ENCODE measurements at places on chromosomes 12 and 14.

DNA sequence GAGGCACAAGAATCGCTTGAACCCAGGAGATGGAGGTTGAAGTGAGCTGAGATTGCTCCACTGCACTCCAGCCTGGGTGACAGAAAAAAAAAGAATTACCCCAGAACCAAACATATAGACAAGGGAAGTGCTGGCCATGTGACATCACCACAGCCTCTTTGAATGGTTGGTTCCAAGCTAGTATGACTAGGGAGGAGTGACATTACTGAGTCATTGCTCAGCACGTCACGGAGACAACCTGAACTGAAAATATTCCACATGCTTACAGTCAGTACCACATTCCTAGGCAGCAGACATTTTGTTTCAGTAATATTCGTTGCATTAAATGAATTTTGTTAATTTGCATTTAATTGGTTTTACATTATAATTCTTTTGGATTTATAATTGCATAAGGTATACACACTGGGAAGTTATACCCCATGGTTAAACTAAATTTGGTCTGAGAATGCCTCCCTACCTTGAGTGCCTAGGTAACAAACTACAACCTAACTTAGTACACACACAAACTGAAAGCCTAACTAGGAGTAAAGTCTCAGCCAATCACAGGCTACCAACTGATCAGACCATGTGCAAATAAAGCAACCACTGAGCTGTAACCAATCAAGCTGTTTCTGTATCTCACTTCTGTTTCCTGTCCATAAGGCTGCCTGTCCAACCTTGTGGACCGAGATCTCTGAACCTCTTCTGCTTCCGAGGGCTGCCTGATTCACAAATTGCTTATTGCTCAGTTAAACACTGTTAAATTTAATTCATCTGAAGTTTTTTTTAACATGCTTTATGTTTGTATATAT lies 164.4 kb downstream of the CAND1 start:
- DNase-seq = peak; percentile 57

DNA sequence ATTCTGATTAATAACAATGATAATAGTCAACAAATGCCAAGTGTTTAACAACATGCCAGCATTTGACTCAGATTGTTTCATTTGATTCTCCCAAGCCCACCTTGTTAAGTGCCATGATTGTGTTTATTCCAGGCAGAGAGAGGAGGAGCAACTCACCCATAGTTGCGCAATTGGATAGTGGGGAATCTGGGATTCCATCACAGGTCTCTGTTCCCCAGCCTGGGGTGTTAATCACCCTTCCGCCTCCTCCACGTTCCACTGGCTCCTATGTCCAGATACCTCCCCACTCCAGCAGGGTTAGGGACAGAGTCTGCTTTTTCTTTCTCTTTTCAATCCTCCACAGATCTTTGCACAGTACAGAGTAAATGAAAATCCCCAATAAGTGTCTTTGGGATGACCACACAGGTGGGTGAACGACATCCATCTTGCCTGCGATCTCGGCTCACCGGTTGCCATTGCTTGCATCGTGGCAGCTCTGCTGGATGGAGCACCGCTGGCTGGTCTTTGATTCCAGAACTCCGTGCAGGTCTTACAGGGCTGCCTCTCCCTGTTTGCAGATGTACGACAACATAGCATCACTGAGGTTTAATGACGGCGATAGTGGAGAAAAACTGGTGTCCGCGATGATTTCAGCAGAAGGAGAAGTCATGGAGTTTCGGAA lies 78.8 kb downstream of the DNAH10 start:
- no peak for DNase-seq

- no peak for DNase-seq
Measured at GRCh38 chr12:65022960-65023359, 98.1 kb downstream of the WIF1 start.

DNA sequence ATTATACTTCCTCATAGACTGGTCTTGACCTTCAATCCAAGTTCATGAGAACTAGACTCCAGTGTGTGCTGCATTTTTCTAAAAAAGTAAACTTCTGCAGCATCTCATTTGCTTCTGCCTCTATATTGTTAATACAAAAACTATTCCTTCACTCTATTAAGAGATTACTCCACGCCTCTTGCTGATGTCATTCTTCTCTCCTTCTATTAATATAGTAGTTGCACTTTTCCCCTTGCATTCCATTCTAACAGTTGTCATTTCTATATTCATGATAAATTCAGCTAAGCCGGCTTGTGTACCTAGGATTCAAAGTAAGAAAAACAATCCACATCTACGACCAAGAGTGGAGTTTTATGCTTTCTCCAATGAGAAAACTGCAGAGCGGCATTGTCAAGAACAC lies 480.4 kb upstream of the NOVA1 start:
- no peak for DNase-seq

- no peak for DNase-seq
Measured at GRCh38 chr12:68630598-68630997, 19.9 kb downstream of the RAP1B start.

DNA sequence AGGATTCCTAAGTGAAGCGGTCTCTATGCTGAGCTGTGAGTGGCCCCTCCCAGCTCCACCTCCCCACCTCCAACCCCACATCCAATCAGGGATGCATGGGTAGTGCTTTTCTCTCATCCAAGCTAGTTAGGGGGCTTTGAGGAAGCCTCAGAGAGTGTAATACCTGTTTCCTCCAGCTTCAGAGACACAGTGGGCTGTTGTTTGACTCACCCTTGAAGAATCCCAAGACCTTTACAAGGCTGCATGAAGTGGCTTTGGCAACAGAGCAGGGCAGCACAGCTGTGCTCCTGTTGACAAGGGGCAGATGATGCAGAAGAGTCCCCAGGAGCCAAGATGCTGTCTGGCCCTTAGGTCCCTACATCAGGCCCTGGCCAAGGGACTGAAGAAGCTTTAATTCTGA lies 27.1 kb upstream of the CLMN start:
- no peak for DNase-seq

DNA sequence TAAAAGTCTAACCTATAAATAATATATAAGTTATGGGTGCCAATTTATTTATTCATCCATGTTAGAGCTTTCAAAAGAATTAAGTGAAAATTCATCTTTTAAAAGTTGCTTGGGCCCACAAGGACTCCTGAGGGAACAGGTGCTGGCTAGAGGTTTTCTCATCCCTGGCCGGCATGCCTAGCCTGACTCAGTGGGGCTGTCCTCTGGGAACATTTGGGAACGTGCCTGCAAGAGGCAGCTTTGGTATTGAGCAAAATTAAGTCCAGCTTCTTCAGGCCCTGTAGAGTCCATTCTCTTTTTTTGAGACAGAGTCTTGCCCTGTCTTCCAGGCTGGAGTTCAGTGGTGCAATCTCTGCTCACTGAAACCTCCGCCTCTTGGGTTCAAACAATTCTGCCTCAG lies 44.7 kb downstream of the SPTB start:
- no peak for DNase-seq

GRCh38 chr12:65761301-65761700 lies 63.0 kb upstream of the HMGA2 start:
- DNase-seq = no peak

DNA sequence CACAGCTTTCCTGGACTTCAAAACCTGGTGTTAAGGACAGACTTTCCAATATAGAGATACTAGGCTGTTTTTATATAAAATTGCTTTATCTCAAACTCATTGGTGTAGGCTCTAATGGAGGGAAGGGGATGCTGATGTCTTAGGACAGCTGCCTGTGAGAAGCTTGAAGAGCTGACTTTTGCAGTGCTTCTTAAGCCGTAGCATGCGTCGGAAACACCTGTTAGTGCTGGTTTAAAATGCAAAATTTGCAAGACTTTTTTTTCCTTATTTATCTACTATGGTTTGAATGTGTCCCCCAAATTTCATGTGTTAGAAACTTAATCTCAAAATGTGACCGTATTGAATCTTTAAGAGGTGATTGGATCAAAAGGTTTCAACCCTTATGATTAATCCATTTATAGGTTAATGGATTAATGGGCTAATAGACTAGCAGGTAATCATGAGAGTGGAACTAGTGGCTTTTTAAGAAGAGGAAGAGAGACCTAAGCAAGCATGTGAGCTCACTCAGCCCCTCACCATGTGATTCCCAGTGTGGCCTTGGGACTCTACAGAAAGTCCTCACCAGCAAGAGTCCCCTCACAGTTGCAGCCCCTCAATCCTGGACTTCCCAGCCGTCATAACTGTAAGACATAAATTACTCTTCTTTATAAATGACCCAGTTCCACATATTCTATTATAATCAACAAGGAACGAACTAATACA lies 60.9 kb upstream of the FUT8 start:
- no peak for DNase-seq

DNA sequence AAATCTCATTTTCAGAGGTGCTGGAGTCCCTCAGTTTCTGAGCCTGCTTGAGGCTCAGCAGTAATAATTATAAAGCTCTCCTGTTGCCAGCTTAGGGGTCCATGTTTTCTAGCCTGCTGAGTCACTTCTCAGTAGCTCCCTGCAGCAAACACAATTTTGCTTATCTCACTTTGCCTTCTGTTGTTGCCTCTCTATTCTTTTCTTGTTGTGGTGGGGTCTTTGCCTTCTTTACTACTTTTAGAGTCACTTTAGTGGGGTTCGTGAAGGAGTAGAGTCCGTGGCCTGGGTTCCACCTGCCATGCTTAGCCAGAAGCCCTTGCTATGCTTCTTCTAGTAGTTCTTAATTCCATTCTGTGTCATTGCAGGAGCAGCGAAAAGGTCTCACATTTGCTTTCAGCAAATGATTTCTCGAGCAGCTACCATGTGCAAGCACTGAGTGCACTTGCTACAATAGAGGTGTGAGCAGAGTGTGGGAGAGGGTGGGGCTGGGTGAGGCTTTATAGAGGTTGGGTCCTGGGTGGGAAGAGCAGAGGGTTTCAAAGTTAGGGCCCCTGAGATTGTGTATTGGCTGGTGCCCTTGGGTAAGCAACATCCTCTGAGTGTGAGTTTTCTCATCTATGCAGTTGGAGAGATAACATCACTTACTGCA lies 114.3 kb downstream of the ADCK1 start:
- DNase-seq = no peak

Data from fibroblast of skin of right quadriceps (primary cell).